ENCODE measurements at places on chromosomes 12 and 14.

DNA sequence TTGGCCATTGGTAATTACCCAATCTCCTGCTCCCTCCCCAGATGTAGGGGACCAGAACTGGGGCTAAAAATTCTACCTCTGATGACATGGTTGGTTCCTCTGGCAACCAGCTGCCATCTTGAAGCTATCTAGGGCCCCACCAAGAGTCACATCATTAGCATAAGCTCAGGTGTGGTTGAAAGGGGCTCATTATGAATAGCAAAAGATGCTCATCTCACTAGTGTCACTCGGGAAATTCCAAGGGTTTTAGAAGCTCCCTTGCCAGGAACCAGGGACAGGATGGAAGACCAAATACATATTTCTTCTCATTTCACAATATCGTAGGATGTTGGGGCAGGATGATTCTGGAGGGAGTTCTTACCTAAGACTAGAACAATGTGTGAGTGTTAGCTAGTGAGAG lies 38.6 kb downstream of the EID3 start:
- no peak for DNase-seq

GRCh38 chr14:91412939-91413338 lies 4.7 kb downstream of the CCDC88C start:
- no peak for DNase-seq

- DNase-seq = no peak
These were observed 33.3 kb downstream of the ATP2A2 start for GRCh38 chr12:110314308-110314707.

DNA sequence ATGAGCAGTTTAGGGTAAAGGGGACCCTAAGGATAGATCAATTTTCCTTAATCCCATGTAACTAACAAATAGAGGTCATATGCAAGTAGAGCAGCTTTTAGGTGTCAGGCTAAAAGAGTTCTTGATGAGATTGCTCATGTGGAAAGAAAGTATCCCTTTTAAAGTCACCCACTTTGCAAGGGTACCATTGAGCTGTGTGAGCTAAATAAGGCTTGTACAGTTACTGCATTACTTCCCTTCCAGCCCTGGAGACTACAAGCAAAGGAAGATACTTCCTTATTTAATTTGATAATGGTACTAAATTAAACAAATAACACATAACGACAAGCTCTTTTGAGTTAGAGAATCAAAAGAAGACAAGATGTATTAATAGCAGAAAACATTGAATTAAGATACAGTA lies 191.7 kb downstream of the TMX1 start:
- no peak for DNase-seq

DNA sequence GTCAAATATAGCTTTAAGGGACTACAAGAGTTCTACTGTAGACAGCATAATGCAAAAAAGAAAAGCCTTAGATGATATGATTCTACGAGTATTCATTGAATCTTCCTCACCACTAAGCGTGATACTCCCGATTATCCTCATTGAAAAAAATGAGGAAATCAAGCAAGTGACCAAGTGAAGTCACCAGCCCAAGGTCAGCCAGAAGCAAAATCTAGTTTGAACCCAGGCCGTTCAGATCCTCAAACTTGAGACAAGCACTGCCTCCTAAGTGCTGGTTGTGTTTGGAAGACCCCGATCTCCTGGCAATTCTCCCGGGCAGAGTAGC lies 845 bp downstream of the GIT2 start:
- no peak for DNase-seq

- DNase-seq = no peak
These were observed 45.5 kb upstream of the FAR2 start for GRCh38 chr12:29103539-29103974.

DNA sequence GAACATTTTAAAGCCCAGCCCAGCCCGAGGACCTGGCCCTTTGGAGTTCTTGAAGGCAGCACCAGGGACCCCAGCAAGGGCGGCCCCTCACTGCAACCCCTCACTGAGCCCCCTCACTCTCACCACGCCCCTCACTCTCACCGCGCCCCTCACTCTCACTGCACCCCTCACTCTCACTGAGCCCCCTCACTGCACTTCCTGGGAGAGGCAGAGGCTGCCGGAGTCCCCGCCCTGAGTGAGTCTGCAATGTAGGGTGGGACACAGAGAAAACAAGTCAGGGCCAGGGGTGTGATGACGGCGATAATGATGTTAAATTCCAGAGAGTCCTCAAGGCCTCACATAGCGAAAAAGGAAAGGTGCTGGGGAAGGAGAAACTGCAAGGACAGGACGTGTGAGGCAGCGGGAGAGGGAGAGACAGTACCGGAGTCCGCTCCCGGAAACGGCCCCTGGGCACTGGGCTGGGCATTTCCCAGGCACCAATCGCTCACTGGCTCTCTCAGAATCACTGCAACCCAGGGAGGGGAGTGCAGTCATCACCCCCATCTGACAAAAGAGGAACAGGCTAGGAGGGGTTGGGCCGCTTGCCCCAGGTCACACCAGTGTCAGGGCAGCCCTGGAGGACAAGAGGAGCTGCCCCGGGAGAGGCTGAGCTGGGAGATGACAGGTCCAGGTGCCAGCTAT lies 24.9 kb downstream of the CCDC88C start:
- DNase-seq = no peak

GRCh38 chr12:54071942-54072341 lies 18.3 kb downstream of the HOXC4 start:
- DNase-seq = no peak

DNA sequence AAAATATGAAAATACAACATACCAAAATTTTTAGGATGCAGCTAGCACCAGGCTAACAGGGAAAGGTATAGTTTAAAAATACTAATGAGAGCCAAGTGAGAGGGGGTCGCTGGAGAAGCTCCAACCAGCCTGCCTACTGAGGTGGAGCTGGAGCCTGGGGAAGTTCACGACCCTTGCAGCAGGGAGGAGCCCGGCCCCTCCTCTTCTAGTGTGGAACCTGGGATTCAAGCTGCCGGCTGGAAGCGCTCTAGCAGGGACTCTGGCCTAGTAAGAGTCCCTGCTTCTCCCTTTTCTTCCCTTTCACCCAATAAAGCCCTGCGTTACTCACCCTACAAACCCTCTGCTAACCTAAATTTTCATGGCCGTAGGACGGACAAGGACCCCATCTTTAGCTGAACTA lies 5.0 kb upstream of the KCNK13 start:
- DNase-seq = no peak

- no peak for DNase-seq
These were observed 456.7 kb upstream of the SEL1L start for GRCh38 chr14:81990312-81990761.

GRCh38 chr14:92589213-92589852 lies 75.8 kb downstream of the RIN3 start:
- DNase-seq = peak; percentile 36

DNA sequence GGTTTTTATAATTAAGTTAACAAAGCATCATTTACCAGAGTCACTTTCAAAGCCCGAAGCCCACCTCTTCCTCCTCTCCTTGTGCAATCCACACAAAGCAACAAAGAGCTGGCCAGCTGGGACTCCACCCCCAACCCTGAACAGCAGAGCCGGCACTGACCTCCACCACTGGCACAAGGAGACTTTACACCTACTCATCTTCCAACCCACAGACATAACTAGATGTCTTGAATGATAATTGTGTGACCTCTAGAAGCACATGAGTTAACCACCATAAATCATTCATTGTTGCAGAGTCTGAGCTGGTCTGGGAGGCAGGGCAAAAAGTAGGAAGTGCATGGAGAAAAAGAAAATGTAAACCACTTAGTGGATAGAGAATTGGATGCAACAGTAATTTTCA lies 72.2 kb downstream of the ST8SIA1 start:
- DNase-seq = no peak

DNA sequence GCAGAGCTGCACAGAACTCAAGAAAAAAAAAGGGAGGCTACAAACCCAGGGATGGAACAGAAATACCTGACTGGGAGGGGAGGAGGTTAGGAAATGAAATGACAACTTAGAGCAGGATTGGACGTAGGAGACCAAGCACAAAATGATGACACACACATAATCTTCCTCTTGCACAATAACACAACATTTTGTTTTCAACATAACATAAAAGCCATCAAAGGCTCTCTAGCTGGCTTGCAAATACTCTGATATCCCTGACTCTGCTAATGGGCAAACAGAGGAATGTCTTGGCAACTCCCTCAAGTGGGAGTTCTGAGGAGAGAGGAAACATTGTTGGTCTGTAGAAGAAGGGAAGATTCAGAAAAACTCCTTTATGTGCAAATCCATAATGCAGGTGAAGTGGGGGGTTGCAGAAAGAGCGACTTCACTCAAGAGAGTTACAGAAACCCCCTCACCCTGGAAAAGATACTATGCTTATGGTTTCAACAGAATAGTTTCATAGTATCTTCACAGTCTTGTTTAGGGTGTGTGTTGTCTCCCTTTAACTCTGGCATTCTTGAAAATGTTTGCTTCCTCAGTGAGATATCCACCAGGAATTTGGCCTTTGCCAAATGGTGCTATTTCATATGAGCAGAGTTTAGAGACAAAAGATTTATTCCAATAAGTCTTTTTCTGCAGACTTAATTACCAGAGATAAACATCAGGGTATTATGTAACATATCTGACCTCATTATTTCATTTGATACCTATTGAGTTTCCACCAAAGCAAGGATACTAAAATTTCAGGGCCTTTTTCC lies 43.8 kb upstream of the LTBP2 start:
- DNase-seq = no peak

- no peak for DNase-seq
These were observed 72.8 kb upstream of the ZDHHC17 start for GRCh38 chr12:76690921-76691700.

DNA sequence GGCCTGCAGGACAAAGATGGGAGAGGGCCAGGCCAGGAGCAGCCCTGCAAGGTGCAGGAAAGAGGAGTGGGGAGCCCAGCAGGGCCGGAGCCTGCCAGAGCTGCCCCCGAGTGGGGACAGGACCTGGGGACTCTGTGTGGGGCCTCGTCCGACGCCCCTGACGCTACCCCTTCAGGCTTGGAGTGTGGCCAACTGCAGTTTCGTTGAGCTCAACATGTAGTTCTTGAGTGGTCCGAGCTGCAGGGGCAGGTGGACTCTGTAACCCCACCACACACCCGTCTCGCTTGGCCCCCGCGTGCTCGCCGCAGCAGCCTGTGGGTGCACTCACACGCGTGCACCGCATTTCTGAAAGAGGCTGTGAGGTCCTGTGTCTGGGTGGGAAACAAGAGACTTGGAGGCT lies 2.0 kb downstream of the ASPG start:
- DNase-seq = no peak

DNA sequence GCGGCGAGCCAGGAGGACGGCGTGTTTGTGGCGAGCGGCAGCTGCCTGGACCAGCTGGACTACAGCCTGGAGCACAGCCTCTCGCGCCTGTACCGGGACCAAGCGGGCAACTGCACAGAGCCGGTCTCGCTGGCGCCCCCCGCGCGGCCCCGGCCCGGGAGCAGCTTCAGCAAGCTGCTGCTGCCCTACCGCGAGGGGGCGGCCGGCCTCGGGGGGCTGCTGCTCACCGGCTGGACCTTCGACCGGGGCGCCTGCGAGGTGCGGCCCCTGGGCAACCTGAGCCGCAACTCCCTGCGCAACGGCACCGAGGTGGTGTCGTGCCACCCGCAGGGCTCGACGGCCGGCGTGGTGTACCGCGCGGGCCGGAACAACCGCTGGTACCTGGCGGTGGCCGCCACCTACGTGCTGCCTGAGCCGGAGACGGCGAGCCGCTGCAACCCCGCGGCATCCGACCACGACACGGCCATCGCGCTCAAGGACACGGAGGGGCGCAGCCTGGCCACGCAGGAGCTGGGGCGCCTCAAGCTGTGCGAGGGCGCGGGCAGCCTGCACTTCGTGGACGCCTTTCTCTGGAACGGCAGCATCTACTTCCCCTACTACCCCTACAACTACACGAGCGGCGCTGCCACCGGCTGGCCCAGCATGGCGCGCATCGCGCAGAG lies 873 bp downstream of the PLXNC1 start:
- DNase-seq = peak; percentile 71

DNA sequence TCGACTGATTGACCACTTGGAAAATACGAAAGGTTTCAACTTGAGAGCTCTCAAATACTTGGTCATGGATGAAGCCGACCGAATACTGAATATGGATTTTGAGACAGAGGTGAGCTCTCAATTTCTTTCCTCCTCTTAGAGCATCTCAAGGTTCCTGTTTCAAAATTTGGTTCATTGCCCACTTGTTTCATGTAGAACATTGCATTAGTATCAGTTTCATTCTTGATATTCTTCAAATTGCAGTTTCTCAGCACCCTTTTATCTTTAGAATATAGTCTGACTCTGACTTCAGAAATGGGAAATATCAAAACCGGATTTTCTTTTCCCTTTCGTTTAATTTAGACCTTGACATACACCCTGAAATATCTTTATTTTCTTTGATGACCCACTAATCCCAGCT lies 8.8 kb downstream of the DDX47 start:
- DNase-seq = no peak

DNA sequence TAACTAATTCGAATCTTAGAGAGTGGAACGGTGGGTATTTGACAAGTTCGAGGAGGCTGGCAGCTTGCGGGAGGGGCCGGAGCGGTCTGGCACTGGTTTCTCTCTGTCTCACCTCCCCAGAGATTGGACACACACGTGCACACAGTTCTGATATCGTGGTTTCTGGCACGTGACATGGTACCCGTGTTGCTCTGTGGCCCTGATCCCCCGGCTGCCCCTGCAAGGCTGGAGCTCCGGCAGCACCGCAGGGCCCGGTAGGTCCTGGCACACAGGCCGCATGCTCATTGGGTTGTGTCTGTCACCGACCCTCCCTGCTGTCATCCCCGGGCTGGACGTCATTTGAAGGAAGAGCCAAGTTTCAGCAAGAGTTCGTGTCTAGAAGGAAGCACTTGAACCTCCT lies 82.7 kb downstream of the PPP2R5C start:
- DNase-seq = no peak

DNA sequence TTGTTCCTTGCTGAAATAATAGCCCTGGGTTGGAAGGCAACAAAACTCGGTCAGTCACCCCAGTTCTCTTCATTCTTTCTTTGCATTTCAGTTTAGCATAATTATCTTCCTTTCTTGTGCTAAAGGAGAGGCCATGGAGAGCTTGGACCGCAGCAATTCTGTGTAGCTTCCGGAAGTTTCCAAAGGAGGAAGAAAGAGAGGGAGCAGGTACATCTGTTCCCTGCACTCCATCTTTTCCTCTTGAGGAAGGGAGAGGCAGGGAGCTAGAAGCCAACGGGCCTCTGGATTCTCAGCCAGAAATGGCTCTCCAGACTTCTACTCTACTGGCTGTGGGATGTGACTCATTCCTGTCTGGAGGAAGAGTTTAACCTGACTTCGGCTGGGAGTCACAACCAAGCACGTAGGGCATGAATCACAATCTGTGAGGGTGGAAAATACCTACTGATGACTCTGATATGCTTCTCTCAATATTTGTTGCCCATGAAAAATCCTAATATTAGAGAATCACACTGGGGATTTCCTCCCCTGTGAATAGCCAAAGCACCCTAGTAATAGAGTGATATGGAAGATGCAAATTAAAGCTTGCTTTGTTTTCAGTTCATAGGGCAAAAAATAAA lies 17.0 kb downstream of the ANO6 start:
- no peak for DNase-seq

- no peak for DNase-seq
These were observed 557.2 kb downstream of the BCL11B start for GRCh38 chr14:98714626-98715425.

DNA sequence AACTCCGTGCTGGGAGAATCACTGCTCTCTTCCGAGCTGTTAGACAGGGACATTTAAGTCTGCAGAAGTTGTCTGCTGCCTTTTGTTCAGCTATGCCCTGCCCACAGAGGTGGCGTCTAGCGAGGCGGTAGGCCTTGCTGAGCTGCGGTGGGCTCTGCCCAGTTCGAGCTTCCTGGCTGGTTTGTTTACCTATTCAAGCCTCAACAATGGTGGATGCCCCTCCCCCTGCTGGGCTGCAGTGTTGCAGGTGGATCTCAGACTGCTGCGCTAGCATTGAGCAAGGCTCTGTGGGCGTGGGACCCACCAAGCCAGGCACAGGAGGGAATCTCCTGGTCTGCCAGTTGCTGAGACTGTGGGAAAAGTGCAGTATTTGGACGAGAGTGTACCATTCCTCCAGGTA lies 43.7 kb downstream of the GPR137C start:
- no peak for DNase-seq

Measured in left forelimb (tissue), 1 donor.